CD4-positive, alpha-beta T cell treated with Interferon alpha-2 for 1 hour (primary cell): ENCODE measurements at places on chromosomes 4 and X.

- DNase-seq = no peak
Observed at GRCh38 chr4:68368691-68369131, 18.8 kb upstream of the YTHDC1 start.

DNA sequence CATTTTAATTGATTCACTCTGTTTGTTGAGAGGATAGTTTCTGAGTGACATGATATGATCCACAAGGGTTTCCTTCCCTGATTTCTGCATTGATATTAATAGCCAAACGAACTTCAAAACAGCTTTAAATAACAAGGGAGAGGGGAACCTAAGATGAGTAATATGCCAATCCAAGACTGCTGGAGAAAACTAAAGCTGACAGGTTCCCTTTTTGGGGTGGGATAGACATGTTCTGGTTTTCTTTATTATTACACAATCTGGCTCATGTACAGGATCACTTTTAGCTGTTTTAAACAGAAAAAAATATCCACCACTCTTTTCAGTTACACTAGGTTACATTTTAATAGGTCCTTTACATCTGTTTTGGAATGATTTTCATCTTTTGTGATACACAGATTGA lies 182.2 kb downstream of the AR start:
- DNase-seq = no peak

DNA sequence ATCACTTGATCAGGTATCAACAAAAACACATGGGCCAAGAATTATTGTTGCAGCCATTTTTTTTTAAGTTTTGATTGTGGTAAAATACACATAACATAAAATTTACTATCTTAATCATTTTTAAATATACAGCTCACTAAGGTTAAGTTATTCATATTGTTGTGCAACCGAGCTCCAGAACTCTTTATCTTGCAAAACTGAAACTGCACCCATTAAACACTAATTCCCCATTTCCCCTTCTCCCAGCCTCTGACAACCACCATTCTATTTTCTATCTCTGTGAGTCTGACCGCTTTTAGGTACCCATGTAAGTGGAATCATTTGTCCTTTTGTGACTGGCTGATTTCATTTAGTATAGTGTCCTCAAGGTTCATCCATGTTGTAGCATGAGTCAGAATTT lies 126.2 kb upstream of the NDP start:
- no peak for DNase-seq

DNA sequence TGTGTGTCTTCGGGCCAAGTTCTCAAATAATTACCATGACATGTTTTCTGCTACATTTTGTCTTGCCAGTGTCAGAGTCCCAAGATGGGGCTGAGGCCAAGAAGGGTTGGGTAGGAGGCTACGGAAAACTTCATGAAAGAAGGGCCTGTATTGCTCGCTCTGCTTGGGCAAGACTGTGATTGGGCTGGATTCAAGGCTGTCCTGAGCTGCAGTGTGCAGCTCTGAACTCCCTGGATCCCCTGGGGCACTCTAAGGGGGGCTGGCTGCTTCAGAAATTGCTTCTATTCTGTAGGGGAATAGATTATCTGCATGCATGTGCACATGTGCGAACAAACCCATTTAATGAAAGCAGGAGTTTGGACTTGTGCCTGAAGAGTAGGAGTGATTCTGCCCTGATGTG lies 13.6 kb downstream of the TSPAN6 start:
- DNase-seq = no peak

GRCh38 chr4:149910177-149910576 lies 94.5 kb upstream of the IQCM start:
- DNase-seq = no peak

- DNase-seq = no peak
Observed at GRCh38 chr4:59457576-59457975, 1742.5 kb upstream of the ADGRL3 start.

DNA sequence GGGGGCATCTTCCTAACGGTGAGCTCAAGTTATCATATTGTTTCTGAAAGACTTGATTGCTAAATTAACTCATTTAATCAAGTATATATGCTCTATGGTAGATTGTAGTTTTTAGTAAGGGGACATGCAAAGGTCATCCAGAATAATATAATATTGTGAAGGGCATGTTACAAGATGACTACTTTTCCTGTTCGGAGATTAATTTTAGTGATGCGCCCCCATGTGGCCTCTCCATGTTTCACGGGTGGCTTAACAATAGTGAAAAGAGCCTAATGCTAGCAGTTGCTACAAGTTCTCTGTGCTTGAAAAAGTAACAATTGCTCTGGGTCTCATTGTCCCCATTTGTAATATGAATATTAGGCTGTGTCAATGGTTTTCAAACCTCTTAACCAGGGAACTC lies 12.2 kb downstream of the SMPX start:
- DNase-seq = peak; percentile 34

GRCh38 chr4:74331252-74331651 lies 23.0 kb downstream of the EPGN start:
- no peak for DNase-seq

DNA sequence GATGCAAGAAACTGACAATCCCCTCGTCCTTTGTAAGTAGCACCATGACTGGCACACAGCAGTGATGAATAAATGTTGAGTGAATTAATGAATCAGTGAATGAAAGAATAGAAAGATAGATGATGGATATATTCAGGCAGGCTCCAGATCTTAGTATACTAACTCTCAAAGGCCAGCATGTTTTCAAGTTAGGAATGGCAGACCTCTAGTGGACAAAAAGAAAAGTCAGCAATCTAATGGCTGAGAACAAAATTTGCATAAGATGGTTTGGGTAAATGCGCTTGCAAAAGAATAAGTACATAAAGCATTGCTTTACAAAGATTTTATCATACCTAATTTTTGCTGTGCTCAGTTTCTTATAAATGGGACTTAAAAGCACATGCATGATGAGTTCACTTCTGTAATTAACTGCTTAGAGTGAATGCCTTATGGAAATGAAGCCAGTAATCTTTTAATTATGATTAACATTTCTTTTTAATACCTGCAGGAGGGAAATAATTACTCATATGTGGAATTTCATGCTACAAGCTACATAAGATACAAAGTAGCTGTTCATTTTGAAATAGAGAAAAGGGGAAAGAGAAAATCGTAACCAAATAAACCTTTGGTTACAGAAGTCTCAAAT lies 126.9 kb upstream of the GPRIN3 start:
- DNase-seq = peak; percentile 4

GRCh38 chrX:111244235-111244750 lies 26.0 kb downstream of the CAPN6 start:
- no peak for DNase-seq

- DNase-seq = no peak
Observed at GRCh38 chr4:161990721-161991120, 173.1 kb downstream of the FSTL5 start.

- DNase-seq = peak; percentile 6
Observed at GRCh38 chrX:112642349-112642748, 37.4 kb downstream of the LHFPL1 start.

GRCh38 chrX:23945206-23945605 lies 37.4 kb downstream of the CXorf58 start:
- DNase-seq = no peak

- DNase-seq = no peak
Observed at GRCh38 chr4:54726907-54727306, 69.2 kb downstream of the KIT start.

DNA sequence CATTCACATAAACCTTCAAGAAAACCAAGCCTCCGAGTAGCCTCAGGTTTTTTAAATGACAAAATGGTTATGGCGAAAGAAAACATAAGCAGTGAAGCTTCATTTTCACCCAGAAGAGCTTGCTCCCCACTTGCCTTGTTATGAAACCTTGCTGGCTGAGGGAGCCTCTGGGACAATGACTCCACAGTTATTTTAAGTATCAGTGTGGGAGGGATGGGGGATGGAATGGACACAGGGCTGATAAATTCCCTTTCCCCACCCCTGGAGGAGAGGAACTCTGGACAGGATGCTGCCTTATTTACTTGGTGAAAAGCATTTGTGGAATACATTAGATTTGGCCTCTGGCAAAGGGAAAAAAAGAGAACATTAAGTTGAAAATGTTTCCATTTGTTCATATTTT lies 220.7 kb upstream of the CNKSR2 start:
- no peak for DNase-seq

- DNase-seq = no peak
Observed at GRCh38 chr4:61299316-61299715, 99.2 kb downstream of the ADGRL3 start.

GRCh38 chr4:2383760-2384159 lies 34.7 kb downstream of the ZFYVE28 start:
- no peak for DNase-seq

GRCh38 chr4:185573651-185574199 lies 38.4 kb upstream of the PDLIM3 start:
- no peak for DNase-seq

- DNase-seq = no peak
Observed at GRCh38 chrX:72396117-72396516, 90.4 kb upstream of the CITED1 start.

DNA sequence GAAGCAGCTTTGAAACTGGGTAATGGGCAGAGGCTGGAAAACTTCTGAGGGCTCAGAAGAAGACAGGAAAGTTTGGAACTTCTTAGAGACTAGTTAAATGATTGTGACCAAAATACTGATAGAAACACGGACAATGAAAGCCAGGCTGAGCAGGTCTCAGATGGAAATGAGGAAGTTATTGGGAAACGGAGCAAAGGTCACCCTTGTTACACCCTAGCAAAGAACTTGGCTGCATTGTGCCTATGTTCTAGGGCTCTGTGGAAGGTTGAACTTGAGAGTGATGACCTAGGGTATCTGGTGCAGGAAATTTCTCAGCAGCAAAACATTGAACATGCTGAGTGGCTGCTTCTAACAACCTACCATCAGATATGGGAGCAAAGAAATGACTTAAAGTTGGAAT lies 50.8 kb upstream of the FBXW7 start:
- no peak for DNase-seq

DNA sequence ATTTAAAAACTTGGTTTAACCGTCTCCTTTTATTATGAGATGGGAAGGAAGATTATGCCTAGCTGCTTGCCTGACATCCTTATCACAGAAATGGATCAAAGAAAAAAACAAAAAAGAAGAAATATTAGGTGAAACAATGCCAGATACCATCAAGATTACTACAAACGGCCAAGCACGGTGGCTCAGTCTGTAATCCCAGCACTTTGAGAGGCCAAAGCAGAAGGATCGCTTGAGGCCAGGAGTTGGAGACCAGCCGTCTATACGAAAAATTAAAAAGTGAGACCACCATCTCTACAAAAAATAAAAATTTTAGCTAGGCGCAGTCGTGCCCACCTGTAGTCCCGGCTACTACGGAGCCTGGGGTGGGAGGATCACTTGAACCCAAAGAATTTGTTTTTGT lies 2.3 kb downstream of the FRYL start:
- no peak for DNase-seq

DNA sequence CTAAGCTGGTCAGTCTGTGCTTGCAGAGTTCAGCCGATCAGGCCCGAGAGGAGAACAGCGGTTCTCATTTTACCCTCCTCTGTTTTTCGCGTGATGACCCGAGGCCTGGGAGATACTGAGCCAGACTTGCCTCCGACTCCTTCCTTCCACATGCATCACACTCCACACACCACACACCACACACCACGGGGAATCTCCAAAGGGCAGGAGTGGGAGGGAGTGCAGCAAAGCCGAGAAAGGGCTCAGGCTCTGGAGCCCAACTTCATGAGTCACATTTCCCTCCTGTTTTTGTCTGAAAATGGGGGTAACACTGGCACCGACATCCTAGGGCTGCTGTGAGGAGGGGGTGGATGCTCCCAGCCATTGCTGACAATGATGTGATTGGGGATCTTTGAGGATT lies 38.9 kb downstream of the TKTL1 start:
- no peak for DNase-seq

GRCh38 chrX:8404471-8404870 lies 60.2 kb upstream of the VCX3B start:
- no peak for DNase-seq

DNA sequence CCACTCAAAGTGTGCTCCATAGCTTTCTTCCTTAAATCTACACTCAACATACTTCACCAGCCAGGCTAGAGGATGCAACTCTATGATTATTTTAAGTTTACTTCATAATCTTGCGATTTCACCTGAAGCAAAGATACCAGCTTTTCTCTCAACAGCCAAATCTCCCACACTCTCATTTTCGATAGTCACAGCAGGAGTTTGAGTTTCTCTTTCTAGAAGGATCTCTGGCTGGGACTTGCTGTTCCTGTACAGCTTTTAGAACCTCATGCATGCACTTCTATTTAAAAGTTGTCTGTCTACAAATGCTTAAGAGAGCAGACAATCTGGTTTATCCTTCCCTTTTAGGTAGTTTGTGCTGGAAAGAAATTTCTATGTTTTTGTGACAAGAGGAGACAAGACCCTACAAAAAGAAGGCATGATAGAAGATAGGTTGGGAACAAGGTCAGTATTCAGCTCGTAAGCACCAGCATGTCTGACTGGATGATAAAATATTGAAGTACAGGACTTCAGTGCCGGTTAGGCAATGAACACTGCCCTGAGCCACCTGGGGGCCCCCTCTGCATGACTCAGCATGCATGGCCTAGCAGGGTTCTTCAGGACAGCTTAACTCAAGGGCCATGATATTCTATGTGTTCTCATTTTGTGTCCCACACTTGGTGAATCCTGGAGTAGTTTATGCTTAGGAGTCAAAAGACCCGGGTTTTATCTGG lies 65.6 kb downstream of the ATXN3L start:
- DNase-seq = peak; percentile 5

GRCh38 chr4:34466411-34466810 lies 1777.9 kb downstream of the ARAP2 start:
- DNase-seq = no peak

GRCh38 chrX:77505227-77505626 lies 58.0 kb downstream of the FGF16 start:
- DNase-seq = no peak

DNA sequence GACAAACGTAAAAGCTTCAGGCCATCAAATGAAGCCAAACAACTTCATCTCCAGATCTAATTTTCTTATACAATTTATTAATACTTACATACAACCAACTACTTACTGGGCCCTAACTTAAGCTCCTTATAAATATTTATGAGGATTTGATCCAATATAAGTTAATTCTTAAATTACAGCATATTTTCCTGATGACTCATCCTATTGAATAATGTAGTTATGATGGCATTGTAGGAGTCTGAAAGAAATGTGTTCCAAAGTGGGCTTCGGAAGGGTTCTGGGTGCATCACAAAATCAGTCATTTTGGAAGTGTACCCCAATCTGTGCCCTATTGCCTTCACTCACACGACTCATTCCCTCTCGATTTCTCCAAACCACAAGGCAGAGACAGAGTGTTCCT lies 455.1 kb upstream of the CTSO start:
- no peak for DNase-seq

GRCh38 chr4:156931267-156931666 lies 40.3 kb downstream of the PDGFC start:
- DNase-seq = no peak

- DNase-seq = no peak
Observed at GRCh38 chr4:20592663-20593062, 107.6 kb upstream of the PACRGL start.

DNA sequence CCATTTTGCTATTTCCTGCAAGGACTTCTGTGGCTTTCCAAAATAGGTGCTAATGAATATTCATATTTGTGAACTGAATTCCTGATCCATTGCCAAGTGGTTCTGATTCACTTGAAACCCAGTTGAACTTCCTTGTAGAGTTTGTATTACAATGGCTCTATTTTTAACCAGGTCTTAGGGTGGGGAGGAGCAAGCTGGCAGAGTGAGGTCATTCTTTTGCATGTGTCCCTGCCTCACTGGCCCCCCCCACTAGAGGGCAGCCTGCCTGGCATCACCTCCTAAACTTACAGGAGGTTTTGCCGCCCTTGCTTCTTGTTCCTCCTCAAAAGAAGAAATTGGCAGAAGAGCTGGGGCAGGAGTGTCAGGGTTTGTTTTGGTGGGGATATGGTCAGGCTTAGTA lies 10.5 kb downstream of the PTTG2 start:
- peak; percentile 80 for DNase-seq
